T-helper 1 cell (primary cell): ENCODE measurements at places on chromosomes 6 and 20.
A peak's percentile ranks its signal among the peaks of the same experiment; 100 is the strongest.

DNA sequence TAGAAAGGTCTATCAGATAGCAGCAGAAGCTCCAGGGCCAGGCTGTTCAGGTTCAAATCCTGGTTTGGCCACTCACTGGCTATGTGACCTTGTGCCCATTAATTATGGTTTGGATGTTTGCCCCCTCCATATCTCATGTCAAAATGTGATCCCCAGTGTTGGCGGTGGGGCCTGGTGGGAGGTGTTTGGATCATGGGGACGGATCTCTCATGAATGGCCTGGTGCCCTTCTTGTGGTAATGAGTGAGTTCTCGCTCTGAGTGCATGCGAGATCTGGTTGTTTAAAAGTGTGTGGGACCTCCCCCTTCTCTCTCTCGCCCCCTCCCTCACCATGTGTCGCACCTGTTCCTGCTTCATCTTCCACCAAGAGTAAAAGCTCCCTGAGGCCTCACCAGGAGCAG, 240.9 kb downstream of the LRFN2 start:
- DNase-seq = no peak

DNA sequence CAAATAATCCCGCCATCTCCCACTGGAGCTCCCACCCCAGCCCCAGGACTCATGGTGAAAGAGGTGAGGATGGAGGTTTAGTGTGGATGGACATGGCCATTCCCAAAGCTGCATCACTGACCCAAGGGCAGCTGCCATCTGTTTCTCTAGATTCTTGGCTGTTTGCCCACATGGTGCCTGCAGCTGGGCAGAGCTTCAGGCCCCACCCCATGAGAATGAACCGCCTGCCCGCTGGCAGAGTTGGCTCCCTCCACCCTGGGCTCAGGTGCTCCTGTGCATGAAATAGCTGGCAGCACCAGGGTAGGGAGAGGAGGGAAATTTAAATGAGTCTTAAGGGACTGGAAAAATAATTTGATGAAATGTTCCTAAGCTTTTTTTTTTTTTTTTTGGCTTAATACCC, 17.4 kb downstream of the SCML4 start:
- no peak for DNase-seq

DNA sequence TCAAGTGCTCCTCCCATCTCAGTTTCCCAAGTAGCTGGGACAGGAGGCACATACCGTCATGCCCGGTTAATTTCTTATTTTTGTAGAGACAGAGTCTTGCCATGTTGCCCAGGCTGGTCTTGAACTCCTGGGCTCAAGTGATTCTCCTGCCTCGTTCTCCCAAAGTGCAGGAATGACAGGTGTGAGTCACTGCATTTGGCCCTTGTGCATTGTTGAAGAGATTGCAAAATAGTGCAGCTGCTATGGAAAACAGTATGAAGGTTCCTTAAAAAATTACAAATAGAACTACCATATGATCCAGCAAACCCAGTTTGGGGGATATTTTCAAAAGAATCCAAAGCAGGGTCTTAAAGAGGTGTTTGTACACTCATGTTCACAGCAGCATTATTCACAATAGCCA, 69.1 kb downstream of the GJA10 start:
- DNase-seq = no peak

GRCh38 chr6:2155206-2155605, 90.2 kb downstream of the GMDS start:
- DNase-seq = no peak

GRCh38 chr6:156190270-156190669, 586.9 kb upstream of the ARID1B start:
- DNase-seq = no peak

GRCh38 chr6:110558575-110558974, 82.2 kb upstream of the SLC22A16 start:
- DNase-seq = no peak

DNA sequence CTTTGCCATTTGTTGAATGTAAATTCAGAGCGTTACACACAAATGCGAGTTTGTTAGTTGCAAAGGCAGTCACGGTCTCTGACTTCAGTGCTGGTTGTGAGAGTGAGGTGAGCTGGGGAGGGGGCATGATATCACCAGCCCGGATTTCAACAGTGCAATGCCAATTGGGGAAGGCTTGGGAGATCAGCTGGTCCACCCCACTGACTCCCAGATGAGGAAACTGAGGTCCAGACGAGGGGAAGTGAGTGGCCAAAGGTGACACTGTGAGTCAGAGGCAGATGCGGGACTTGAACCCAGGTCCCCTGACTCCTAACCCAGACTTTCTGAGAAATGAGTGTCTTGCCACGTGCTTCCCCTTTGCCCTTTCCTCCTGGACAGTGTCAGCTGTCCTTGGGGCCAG, 62.1 kb downstream of the CEBPB start:
- DNase-seq = no peak

- no peak for DNase-seq
Observed at GRCh38 chr6:1739220-1739619, 129.5 kb downstream of the FOXC1 start.

DNA sequence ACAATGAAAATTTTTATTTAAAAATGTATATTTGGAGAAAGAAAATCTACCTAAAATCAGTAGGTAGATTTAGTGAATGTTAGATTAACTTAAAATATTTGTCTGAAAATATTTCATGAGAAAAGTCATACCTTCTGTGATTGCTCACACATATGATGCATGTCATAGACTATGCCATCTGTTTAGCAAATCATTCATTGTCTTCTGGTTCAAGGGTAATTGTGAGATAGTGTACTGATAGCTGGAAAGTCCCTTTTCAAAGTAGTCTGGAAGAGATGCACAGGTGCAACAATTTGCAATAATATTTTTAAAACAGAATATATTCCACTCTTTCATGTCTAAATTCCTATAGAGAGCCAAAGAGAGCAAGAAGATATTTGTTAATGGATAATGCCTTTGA, 21.0 kb upstream of the RNF217 start:
- no peak for DNase-seq

DNA sequence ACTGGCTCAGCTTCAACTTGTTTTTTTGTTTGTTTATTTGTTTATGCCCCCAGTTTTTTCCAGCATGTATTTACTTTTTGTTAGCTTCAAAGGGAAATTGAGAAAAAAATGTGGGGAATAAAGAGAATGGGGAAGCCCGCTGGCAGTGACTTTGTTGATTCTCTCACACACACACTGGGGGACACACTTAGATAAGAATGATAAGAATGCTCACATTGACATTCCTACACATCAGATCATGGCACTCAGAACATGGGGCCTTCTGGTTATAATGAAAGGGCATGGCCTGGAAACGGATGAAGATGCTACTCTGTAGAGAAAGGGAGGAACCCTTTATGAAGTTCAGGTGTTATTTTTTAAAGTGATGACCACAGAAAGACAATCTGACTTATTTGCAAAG, 15.6 kb upstream of the DAAM2 start:
- DNase-seq = no peak

DNA sequence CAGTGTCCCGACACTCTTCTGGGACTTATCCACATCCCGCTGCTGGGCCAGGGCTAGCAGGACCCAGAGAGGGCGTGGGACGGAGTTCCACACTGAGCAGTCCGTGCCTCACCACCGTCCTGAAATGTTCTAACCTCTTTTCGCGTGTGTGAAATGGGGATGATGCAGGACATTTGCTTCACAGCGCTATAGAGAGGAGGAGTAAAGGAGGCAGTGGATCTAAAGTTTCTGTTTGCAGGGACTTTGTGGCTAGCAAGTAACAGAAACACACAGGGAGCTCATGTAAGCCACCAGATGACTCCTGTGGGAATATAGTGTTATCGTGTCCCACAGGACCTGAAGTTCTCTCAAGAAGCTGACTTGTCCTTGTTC, 634 bp downstream of the ITPA start:
- no peak for DNase-seq

- peak; percentile 9 for DNase-seq
Observed at GRCh38 chr6:46491201-46491627, at the start of gene RCAN2. TSS of gene RCAN2 (minus strand) at chr6:46491449.

GRCh38 chr20:58478141-58478805, 36.9 kb downstream of the APCDD1L start:
- DNase-seq = no peak

DNA sequence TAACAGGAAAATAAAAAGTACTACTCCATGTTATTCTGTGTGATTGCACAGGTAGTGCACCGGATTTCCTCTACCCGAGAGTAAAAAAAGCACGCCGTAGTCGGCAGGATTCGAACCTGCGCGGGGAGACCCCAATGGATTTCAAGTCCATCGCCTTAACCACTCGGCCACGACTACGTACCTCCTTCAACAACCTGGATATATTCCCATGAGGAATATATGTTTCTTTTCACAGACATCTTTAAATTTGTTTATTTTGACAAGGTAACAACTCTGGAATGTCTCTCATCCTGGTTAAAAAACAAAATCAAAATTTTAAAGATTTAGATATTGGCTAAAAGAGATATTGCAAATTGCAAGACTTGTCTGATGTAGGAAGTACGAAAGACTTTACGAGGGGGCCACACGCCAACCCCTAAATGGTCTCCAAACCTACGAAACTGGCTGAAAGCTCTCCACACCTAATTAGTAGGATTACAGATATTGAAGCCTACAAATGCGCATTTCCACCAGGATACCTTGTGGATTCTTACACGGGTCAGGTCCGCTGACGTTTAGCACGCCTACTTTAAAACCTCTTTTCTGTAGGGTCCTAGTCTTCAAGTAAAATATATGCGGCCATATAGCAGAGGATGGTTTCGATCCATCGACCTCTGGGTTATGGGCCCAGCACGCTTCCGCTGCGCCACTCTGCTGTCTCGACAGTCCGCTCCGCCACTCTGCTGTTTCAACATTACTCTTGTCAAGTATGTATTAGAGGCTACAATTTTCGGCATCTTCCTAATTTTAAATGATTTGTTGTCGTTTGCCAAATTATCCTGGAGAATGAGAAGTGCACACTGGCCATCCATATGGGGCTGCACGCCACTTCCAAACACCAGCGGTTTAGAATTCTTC, 52.2 kb upstream of the BTN3A2 start:
- DNase-seq = peak; percentile 45

DNA sequence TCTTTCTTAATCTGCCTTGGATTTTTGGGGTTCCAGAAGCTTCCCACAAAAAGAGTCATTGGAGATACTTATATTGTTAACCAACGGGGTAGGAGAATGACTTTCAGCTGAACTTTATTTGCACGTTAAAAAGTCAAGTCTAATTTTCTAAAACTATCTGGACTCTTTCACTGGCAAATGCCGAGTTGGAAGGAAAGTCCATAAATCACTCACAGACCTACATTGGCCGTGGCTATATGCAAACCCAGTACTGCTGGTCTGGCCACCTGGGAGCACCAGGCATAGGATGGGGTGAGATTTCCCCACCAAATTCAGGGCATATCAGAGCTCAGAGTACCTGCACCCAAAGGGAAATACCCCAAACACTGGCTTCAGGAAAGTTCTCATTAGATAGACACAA, 71.3 kb upstream of the SALL4 start:
- DNase-seq = no peak

GRCh38 chr20:20065361-20065760, 13.0 kb downstream of the CFAP61 start:
- no peak for DNase-seq

GRCh38 chr6:37481711-37482605, 17.7 kb downstream of the CCDC167 start:
- no peak for DNase-seq

DNA sequence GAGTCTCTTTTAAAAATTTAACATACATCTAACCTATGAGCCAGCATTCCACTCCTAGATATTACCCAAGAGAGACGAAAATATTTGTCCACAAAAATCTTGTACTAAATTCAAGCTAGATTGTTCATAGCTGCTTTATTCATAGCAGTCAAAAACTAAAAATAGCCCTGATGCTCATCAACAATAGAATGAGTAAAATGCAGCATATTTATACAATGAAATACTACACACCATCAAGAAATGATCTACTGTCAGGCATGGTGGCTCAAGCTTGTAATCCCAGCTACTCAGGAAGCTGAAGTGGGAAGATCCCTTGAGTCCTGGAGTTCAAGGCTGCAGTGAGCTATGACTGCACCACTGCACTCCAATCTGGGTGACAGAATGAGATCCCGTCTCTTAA, 22.0 kb upstream of the SRC start:
- no peak for DNase-seq

- no peak for DNase-seq
Observed at GRCh38 chr6:33751771-33752645, 5.3 kb upstream of the IP6K3 start.

GRCh38 chr6:142416179-142416578, 114.4 kb downstream of the ADGRG6 start:
- DNase-seq = no peak

DNA sequence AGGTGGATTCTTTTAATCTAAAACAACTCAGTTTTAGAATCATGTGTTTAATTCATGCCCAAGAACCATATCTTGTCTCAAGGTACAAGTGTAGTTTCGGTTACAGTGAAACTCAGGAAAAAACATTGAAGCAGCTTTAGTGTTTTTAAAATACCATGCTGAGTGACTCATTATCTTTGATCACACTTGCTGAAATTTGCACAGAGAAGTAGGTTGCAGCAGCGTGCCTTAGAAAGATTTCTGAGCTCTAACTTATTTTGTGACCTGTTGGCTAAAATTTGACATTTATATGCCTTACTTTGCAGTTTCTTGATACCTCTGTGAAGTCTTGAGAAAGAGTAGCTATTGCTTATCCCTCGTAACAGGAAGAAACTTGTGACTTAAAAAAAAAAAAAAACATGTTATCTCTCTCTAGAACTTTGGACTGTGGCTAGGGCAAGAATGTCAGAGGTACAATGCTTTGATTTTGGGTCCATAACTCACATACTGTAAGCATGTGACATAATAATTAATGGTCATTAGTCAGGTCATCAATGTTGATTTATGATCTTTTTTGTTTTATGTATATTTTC, 34.5 kb upstream of the FUCA2 start:
- DNase-seq = no peak

DNA sequence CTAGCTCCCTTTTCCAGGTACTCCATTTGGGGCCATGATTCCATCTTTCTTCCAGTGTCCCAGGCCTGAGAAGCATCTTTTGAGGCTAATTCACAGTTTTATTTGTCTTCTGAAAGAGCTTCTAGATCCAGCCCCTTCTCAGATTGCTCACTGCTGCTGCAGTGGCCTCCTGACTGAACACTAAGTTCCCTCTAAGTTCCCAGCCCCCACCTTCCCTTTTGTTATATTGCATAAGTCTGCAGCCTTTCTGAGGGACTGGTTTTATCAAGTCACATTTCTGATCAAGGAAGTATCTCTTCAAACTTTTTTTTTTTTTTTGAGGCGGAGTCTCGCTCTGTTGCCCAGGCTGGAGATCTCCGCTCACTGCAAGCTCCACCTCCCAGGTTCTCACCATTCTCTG, 10.7 kb downstream of the MAPRE1 start:
- DNase-seq = no peak

DNA sequence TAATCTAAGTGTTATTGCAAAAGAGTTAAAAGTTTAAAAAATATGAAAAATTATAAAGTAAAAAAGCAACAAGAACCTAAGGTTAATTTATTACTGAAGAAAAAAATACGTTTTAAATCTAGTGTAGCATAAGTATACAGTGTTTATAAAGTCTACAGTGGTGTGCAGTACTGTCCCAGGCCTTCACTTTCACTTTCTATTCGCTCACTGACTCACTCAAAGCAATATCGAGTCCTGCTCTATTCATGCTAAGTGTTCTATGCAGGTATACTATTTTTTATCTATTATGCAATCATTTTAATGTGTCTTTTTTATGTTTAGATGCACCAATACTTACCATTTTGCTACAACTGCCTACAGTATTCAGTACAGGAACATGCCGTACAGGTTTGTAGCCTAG, 113.0 kb downstream of the MANEA start:
- DNase-seq = no peak
